ENCODE measurements at places on chromosomes 13 and 19.

DNA sequence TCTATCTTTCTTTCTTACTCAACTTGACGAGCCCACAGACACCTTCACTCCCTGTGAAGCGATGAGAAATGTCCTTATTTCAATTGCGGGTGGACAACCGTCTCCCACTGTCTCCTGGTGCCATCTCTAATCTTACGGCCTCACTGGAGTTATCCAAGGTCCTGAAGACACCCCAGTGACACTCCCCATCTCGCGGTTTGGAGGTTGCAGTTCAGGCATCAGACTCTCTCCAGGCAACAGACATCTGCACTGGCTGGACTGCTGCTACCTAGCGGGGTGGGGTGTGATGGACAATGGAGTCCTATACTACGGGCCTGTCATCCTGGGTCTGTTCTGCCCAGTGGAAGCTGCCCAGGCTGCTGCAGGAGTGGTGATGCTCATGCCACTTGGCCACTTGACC lies 18.3 kb upstream of the IRS2 start:
- no peak for DNase-seq

GRCh38 chr13:60135344-60135743 lies 28.4 kb downstream of the DIAPH3 start:
- DNase-seq = no peak

DNA sequence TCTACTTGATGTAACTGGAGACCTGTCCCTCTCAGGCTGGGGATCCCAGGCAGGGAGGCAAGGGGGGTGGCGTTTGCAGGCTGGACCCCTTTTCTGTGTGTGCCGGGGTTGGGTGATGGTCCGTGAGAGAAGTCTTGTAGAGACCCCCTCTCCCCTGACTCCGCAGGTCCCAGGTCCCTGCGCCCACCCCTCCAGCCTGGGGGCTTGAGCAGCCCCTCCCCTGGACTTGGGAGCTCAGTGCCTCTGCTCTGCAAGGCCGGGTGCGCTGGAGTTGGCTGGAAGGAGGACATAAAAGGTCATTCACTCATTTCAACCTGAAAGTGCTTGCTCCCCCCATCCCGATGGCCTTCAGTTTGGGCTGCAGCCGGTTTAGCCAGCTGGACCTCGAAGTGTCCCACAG lies 89.5 kb downstream of the SLC7A1 start:
- DNase-seq = no peak

DNA sequence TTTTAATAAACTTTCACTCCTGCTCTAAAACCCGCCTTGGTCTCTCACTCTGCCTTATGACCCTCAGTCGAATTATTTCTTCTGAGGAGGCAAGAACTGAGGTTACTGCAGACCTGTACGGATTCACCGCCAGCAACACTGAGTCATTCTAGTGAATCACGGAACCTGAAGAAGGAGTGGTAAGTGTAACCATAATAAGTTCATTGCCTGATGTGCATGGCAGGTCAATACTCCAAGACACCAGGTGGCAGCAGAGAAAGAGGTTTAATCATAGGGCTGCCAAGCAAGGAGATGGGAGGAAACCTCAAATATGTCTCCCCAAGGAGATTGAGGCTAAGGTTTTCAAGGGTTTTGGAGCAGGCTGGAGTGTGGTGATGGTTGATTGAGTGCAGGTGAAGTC lies 204.3 kb upstream of the IPO5 start:
- no peak for DNase-seq

DNA sequence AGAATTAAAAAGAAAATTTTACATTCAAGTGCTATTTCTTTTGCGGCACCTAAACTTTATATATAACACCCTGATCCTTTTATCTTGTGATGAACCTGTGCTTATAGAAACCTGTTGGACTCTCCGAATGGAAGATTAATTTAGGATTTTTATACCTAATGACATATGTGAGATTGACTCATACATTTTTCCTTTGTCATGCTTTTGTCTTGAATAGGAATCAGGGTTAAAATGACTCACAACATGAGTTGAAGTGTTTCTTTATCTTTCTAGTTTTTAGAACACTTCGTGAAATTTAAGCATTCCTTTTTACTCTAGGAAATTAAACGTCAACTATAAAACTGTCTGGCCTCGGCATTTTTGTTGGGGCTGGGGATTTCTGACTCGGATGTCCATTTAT lies 378.9 kb downstream of the PCDH20 start:
- no peak for DNase-seq

GRCh38 chr19:36750066-36750691 lies 22.4 kb downstream of the ZNF850 start:
- no peak for DNase-seq

GRCh38 chr13:106471957-106472543 lies 63.4 kb downstream of the EFNB2 start:
- DNase-seq = no peak

DNA sequence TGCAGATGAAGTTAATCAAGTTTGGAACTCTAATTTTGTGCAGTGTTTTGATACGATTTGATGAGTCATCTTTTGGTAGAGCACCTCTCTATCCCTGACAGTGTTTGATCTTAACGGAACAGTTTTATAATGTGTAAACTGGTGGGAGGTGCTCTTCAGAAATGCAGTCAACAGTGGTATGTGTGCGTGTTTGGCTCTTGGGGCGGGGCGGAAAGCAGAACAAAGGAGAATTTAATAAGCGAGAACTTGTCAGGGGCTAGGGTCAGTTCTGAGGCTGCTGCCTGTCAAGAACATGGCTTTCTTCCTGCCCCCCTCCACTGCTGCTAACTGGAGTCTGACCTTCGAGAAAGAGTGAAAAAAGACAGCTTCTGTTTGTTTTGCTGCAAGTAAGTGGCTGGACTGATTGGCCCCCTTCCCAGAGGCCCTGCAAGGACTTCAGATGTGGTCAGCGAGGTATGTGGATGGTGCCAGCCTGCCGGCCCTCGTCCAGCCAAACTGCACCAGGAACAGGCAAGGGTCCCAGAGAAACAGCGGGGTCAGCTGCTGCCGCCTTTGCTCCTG lies 40.8 kb downstream of the BBC3 start:
- DNase-seq = peak; percentile 50

DNA sequence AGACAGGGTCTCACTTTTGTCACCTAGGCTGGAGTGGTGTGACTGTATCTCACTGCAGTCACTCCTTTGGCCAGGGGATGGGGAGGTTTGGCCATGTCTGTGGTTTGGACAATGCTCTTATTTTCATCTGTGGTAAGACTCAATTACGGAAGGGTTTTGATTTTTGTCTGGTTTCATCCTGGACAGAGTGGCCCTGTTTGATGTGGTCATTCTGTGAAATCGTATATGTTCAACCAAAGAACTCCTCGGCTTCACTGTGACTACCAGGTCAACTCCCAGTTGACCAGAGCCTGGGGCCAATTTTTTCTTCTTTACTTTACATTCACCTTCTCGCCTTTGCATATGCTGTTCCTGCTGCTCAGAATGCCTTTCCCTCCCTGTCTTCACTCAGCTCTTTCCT lies 6.8 kb upstream of the CCDC124 start:
- no peak for DNase-seq

- DNase-seq = no peak
Measured at GRCh38 chr13:46354156-46355087, 32.6 kb downstream of the RUBCNL start.

- DNase-seq = no peak
Measured at GRCh38 chr13:113364901-113365582, 1.1 kb upstream of the GRTP1 start.

DNA sequence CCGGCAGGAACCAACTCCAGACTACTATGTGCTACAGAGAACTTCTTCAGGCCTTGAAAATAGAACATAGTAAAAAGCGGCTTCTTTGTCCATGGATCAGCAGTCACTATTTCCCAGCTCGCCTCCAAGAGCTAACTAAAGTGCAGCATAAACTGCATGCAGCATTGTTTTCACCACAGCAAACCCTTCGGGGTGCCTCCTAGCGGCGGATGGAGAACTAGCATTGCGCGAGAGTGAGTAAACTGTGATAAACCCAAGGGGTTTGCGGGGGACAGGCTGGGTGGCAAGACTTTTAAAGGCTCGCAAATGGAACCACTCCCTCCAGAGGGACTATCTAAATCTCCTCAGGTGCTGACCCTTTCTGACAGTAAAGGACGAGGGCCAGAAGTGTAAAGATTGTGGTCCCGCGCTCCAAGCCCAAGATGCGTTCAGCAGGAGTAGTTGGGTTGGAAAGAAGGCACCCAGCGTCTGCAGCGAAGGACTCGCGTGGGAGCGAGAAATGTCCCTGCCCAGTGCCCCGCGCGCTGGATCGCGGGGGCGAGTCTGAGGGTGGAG lies 21.5 kb upstream of the SGCG start:
- DNase-seq = no peak

DNA sequence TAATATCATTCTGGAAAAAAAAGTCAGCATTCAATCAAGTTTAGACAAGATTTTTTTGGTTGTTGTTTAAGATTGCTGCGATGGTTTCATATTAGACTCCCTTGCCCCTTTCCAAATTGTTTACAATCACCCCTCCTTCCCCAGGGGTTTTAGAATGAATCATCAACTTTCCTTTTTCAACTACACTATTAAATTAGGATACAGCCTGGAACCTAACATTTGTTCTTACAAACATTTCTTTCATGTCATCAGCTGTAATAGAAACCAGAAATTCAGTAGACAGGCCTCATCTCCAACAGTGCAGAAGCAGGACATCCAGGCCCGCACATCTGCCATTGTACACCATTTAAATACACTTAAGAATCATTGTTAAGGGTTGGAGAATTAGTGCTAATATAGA lies 44.4 kb upstream of the WDFY2 start:
- DNase-seq = no peak

- no peak for DNase-seq
Measured at GRCh38 chr19:52658595-52658994, 20.4 kb upstream of the ZNF83 start.

- no peak for DNase-seq
Measured at GRCh38 chr19:14502334-14503092, 6.6 kb upstream of the GIPC1 start.

DNA sequence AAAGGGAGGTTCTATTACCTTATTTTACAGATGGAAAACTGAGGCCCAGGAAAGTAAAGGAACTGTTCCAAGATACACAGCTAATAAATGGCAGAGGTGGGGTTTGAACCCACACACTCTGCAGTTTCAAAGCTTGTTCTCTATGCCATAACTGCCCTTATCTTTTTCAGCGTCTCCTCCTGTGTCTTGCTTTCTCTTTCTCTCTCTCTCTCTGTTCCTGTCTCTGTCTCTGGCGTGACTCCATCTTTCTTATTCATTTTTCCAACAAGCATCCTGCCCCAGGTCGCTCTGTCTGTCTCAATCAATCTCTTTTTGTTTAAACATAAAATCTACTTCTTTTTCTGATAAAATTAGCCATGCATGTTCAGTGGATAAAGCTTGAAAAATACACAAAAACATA lies 3.2 kb upstream of the IFNL4 start:
- DNase-seq = no peak

GRCh38 chr19:53333066-53333462 lies 485 bp upstream of the ZNF845 start:
- DNase-seq = no peak

GRCh38 chr13:48403913-48404312 lies 9.0 kb downstream of the LPAR6 start:
- DNase-seq = no peak

- DNase-seq = no peak
Measured at GRCh38 chr13:100211016-100211710, 122.3 kb downstream of the PCCA start.

DNA sequence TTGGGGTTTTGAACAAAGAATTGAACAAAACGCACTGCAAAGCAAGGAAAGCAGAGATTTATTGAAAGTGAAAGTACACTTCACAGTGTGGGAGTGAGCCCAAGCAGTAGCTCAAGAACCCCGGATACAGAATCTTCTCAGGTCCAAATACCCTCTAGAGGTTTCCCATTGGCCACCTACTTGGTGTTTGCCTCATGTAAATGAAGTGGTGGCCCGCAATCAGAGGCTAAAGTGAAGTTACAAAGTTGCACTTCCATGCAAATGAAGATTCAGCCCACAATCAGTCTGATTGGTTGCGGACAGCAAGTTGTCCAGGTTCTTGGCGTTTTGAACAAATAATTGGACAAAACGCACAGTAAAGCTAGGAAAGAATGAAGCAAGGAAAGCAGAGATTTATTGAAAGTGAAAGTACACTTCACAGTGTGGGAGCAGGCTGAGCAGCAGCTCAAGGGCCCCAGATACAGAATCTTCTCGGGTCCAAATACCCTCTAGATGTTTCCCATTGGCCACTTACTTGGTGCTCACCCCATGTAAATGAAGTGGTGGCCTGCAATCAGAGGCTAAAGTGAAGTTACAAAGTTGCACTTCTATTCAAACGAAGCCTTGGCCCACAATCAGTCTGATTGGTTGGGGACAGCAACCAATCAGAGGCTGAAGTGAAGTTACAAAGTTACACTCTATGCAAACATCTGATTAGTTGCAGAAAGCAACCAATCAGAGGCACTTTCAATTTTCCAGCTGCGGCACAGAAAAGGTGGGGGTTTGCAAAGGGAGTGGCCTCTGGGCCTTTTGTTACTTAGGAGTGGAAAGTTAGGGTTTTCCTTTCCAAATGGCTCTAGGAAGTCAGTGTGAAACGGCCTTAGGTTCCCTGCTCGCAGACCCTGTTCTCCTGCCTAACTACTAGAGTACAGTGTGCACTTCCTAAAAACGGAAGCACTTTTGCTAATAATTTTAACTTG lies 4.8 kb upstream of the TM9SF2 start:
- DNase-seq = no peak

- no peak for DNase-seq
Measured at GRCh38 chr13:93771782-93772181, 545.2 kb downstream of the GPC6 start.

GRCh38 chr13:49246850-49247642 lies 679 bp upstream of the CDADC1 start:
- no peak for DNase-seq

DNA sequence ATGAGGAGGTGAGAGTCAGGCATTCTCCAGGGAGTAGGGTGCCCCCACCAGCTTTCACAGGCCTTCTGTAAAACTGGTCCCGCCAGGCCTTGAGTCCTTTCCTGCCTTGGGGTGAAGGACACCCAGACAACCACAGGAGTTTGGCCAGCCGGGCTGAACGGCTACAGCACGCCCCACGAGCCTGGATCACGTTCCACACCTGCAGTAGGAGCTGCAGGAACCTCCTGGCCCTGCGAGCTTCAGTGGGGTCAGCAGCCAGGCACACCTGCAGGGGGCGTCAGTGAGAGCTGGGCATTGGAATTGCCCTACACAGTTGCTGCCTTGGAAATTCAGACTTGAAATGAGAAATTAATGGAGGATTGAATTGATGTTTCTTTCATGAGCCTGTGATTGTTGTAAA lies 45.7 kb downstream of the COL4A2 start:
- DNase-seq = no peak

GRCh38 chr19:35155441-35155840 lies 906 bp downstream of the FXYD5 start:
- no peak for DNase-seq

DNA sequence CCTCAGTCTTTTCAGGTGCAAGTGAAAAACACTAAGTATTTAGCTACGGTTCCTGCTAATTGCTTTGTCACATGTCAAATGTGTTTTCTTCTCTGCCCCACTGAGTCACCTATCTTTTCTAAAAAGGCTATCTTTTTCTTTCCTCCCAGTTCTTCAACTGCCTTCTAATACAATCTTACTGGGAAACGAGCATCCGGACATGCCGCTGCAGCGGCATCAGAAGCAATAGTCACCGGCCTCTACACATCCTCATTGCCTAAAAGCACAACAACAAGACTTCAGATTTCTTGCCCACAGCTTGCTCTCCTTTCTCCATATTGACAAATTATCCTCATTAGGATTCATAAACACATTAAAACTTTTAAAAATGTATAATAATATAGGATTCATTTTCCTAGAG lies 1.2 kb downstream of the PCDH9 start:
- DNase-seq = no peak

Measured in activated T-helper 1 cell treated with anti-CD3 and anti-CD28 coated beads, Interleukin-2, amount 50 U/mL, for 16 hours (primary cell).